ENCODE measurements at places on chromosomes 2 and 18.
A peak's percentile ranks its signal among the peaks of the same experiment; 100 is the strongest.

- H3K4me3 ChIP-seq: no peak overlapping the region
- no peak overlapping the region for H3K27ac ChIP-seq
- peaks cover 10% of the 10 kb centered on the region for H3K27me3 ChIP-seq
- no peak for DNase-seq
- no peaks in the 10 kb centered on the region for H3K4me1 ChIP-seq
- no peaks in the 10 kb centered on the region for H3K36me3 ChIP-seq
Measured at GRCh38 chr18:22605736-22606135, 188.0 kb upstream of the CTAGE1 start.

- H3K4me3 ChIP-seq: no peak overlapping the region
- no peaks in the 10 kb centered on the region for H3K36me3 ChIP-seq
- peaks cover 6% of the 10 kb centered on the region for H3K4me1 ChIP-seq
- H3K27ac ChIP-seq: no peak overlapping the region
- no peak for DNase-seq
Measured at GRCh38 chr2:227115761-227116160, 48.2 kb downstream of the COL4A4 start.

DNA sequence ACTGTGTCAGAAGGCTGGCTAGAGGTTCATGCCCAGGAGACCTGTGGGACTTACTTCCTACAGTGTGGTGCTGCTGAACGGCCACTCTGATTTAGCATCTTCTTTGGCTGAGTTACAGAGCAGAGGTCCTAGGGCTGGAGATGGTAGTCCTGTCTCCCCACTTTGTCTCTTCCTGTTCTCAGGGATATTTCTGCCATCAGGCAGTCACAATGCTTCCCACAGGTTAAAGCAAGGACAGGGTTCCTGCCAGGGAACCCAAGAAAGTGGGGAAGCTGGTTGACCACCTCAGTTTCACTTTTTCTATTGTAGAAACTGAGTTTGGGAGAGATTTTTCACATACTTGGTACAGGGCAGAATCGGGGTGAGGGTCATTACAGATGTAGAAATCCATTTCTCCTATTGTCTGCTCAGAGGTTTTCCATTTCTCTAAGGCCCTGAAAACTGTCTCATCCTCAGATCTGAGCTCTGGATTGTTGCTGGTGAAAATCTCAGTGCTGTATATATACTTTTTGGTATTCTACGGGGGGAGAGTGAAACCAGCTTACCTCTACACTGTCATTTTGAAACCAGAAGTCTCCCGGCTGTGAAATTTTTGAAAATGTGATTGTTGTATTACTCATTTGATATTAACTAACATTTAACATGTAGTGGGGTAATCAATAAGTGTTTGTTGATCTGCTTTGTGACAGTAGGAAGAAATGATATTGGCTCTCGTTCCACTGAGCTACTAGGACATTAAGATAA, 37.0 kb upstream of the MEP1B start:
- no peak overlapping the region for H3K4me3 ChIP-seq
- no peak overlapping the region for H3K27ac ChIP-seq
- no peaks in the 10 kb centered on the region for H3K36me3 ChIP-seq
- no peak for DNase-seq

- H3K4me3 ChIP-seq: no peak overlapping the region
- no peaks in the 10 kb centered on the region for H3K4me1 ChIP-seq
- H3K27me3 ChIP-seq: no peaks in the 10 kb centered on the region
- H3K27ac ChIP-seq: no peak overlapping the region
Measured at GRCh38 chr2:6237039-6237660, 545.0 kb downstream of the SOX11 start.

DNA sequence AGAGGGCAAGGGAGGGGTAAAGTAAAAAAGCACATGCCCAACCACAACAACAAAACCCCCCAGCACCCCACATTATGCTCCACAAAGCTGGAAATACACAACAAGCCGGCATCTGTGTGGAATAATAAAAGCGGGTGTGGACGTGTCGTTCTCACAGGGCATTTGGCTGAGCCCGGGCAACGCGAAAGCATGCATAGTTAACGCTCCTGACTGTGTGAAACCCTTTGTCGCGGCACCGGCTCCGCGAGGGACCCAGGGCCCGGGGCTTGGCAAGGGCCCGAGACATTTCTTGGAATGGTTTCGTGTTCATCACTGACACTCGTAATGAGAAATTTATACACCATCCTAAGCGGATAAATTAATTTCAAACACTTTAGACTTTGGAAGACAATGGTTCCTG, 165.6 kb downstream of the INHBB start:
- no peak overlapping the region for H3K4me3 ChIP-seq
- peaks cover 2% of the 10 kb centered on the region for H3K27me3 ChIP-seq
- DNase-seq: no peak
- no peak overlapping the region for H3K27ac ChIP-seq

DNA sequence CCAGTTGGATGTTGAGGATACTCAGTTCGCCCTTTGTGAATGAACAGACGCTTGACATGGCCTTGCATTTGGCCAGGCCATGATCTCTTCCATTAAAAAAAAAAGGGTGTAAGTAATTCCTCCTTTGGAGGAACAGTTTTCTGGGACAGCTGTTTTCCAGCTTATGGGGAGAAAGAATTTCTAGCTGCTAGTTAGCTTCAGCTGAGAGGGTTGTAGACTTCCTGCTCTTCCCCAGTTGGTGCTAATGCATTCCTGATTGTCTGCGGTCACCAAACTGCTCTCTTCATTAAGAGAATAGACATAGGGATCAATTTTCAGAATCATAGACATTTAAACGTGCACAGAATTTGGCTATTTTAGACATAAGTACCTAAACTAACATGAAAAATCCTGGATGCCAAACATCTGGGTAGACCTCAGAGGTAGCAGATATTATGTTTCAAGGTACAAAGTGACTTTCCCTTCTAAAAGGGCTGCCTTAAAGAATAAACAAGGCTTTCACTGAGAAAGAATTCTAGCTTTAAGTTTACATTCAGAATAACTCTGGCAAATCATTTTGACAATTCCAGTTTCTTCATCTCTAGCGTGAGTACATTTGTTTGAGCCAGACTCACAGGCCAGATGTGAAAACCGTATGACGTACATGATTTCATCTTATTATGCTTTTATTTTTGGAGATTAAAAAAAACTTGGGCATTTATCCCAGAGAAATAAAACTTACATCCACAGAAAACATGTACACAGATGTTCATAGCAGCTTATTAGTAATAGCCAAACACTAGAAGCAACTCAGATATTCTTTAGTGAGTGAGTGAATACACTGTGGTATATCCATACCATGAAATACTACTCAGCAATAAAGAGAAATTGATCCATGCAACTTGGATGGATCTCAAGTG, 71.2 kb downstream of the MAIP1 start:
- H3K4me3 ChIP-seq: no peak overlapping the region
- no peaks in the 10 kb centered on the region for H3K36me3 ChIP-seq
- H3K4me1 ChIP-seq: peaks cover 2% of the 10 kb centered on the region
- H3K27me3 ChIP-seq: peaks cover 4% of the 10 kb centered on the region

DNA sequence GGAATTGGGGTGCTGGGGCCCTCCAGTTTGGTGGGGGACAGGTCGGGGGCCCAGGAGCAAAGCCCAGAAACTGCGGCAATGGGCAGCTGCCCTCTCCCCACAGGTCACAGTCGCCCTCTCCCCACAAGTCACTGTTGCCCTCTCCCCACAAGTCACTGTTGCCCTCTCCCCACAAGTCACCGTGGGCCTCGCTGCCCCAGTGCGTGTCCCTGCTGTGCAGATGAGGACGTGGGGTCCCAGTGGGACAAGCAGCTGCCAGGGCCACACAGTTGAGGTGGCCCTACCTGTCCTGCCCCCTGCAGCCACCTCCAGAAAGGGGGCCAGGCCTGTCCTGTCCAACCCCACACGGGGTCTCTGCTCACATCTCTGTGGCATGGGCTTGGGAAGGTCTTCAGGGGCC, 13.0 kb upstream of the AGXT start:
- H3K4me3 ChIP-seq: no peak overlapping the region
- no peaks in the 10 kb centered on the region for H3K36me3 ChIP-seq
- no peaks in the 10 kb centered on the region for H3K27me3 ChIP-seq
- H3K4me1 ChIP-seq: no peaks in the 10 kb centered on the region

DNA sequence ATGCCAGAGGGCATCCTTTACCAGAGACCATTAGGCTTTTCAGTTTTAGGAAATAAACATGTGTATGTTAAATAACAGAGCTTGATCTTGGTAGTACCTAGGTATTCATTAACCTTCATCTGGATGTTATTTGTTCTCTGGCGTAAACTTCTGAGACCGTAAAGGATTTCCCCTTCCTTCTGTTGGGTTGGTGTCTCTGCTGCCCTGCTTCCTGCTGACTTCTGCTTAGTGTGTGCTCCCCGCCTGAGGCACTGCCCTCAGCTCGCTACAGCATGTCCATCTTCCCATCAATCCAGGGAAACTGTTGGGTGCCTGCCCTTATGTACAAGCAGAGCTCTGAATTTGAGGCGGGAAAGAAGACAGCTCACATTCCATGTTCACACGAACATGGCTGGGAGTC, 177.9 kb downstream of the TPGS2 start:
- H3K27ac ChIP-seq: no peak overlapping the region
- H3K4me3 ChIP-seq: no peak overlapping the region
- DNase-seq: no peak
- no peaks in the 10 kb centered on the region for H3K36me3 ChIP-seq
- no peaks in the 10 kb centered on the region for H3K4me1 ChIP-seq

GRCh38 chr2:203973000-203973399, 36.4 kb downstream of the ICOS start:
- H3K27me3 ChIP-seq: no peaks in the 10 kb centered on the region
- DNase-seq: no peak
- H3K4me3 ChIP-seq: no peak overlapping the region
- peaks cover 5% of the 10 kb centered on the region for H3K36me3 ChIP-seq
- H3K27ac ChIP-seq: no peak overlapping the region

GRCh38 chr2:7429733-7430132, 512.5 kb downstream of the RNF144A start:
- H3K27ac ChIP-seq: peak overlapping the region; percentile 93
- H3K36me3 ChIP-seq: peaks cover 38% of the 10 kb centered on the region
- peaks cover 6% of the 10 kb centered on the region for H3K27me3 ChIP-seq
- DNase-seq: no peak
- H3K4me1 ChIP-seq: peaks cover 47% of the 10 kb centered on the region
- H3K4me3 ChIP-seq: peak overlapping the region; percentile 80

- no peaks in the 10 kb centered on the region for H3K27me3 ChIP-seq
- H3K4me1 ChIP-seq: no peaks in the 10 kb centered on the region
- DNase-seq: no peak
- no peak overlapping the region for H3K4me3 ChIP-seq
- H3K27ac ChIP-seq: no peak overlapping the region
Measured at GRCh38 chr18:5488844-5489243, 55.0 kb downstream of the EPB41L3 start.

DNA sequence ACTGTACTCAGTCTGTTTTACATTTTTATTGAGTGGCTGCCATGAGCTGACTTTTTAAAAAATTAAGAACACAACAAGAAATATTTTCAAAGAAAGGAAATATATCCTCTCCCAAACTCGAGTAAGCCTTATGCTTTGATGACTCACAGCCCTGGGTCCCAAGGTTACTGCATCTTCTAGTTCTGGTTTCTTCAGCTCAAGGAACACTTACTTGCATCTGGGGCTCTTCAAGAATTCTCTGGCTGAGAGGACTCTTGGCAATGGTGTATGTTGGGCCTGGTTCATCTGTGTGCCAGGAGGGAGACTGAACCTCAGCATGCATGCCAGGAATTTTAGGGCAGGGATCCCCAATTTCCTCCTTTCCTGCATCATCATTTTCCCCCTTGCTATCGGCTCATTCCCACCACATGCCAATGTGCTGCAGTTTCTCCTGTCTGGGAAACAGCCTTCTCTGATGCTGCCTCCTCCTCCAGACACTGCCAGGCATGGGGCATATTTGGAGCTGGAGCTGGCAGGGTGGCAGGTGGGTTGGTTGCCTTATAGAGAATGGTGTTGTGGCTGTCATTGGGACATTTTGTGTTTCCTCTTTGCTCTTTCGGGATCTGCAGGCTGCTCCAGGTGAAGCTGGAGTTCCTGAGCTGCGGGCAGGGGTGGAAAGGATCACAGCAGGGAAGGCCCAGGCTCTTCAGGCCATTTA, 192.2 kb upstream of the HS6ST1 start:
- H3K36me3 ChIP-seq: no peaks in the 10 kb centered on the region
- no peaks in the 10 kb centered on the region for H3K4me1 ChIP-seq
- no peak for DNase-seq
- no peak overlapping the region for H3K27ac ChIP-seq
- no peak overlapping the region for H3K4me3 ChIP-seq
- peaks cover 4% of the 10 kb centered on the region for H3K27me3 ChIP-seq

DNA sequence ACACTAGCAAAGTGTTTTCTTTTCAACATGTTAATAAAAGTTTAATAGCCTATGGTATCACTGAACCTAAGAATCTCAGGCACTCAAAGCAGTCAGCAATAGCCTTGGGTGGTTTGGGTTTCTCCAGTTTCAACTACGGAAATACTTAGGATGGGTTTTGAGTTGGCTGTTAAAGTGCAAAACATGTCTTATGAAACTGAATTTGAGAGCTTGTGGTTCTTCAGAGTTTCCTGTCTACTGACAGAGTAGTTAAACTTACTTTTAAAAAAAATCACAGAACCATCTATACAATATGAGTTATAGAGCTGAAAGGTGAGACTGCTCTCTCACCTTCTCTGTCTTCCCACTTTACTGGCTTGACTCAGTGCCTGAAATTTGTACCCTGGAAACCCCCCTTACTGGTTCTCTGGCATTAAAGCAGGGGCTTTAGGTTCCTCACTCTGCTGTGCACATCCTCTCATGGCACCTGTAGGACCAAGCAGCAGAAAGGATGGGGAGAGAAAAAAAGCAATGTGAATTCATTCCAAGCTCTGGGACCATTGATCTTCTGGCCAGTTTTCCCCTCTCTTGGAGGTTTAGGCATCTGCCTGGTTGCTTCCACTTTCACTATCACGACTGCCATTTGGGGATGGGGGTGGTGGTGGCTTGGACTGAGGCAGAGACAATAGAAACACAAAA, 18.1 kb downstream of the CCDC141 start:
- H3K27me3 ChIP-seq: no peaks in the 10 kb centered on the region
- peak; percentile 52 for DNase-seq
- H3K4me1 ChIP-seq: peaks cover 32% of the 10 kb centered on the region
- peaks cover 37% of the 10 kb centered on the region for H3K36me3 ChIP-seq
- H3K4me3 ChIP-seq: peak overlapping the region; percentile 79

DNA sequence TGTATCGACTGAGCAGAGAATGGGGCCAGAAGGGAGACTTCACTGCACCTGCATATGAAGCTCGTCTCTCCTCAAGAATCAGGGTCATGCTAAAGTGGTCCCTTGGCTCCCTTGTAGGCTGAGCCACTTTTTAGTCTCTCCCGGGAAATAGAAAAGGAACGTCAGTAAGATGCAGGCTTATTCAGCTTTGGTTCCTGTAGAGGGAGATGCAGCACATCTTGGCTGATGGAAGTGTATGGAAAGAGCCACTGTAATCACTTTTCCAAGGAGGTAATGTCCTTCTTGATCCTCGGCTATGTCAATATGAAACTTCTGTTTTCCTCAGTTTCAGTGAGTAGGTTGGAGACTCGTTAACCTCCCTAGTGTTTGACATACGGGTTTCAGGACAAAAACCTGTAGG, 235.2 kb downstream of the GCA start:
- H3K4me1 ChIP-seq: no peaks in the 10 kb centered on the region
- no peak overlapping the region for H3K27ac ChIP-seq
- DNase-seq: no peak
- H3K27me3 ChIP-seq: no peaks in the 10 kb centered on the region

- no peak for DNase-seq
- no peaks in the 10 kb centered on the region for H3K36me3 ChIP-seq
- no peak overlapping the region for H3K4me3 ChIP-seq
- H3K27ac ChIP-seq: no peak overlapping the region
- H3K4me1 ChIP-seq: no peaks in the 10 kb centered on the region
Measured at GRCh38 chr18:59768409-59768808, 71.2 kb upstream of the CCBE1 start.

All from activated naive CD8-positive, alpha-beta T cell treated with anti-CD3 and anti-CD28 coated beads for 36 hours (primary cell).